ENCODE measurements at places on chromosomes 3 and 15. TPM values are rescaled to one million over a fixed set of nuclear protein-coding genes. Genes with fewer than 3 reads are reported as not detected.
A peak's percentile ranks its signal among the peaks of the same experiment; 100 is the strongest.

DNA sequence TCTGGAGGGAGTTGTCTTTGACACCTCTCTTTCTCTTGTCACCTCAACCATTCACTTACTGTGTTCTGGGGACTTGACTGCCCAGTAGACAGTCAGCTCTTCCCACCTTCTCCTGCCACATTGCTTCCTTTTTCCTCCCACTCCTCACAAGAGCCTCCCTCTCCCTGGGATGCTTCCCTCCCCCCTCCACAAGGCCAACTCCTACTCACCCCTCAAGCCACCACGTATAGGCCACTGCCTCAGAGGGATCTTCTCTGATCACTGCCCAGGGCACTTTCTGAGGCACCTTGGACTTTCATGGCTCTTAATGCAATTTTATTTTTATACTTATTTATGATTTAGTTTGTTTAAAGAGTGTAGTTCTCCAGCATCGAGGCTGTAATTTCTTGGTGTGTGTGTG, 23.2 kb downstream of the THSD4 start:
- DNase-seq: no peak

DNA sequence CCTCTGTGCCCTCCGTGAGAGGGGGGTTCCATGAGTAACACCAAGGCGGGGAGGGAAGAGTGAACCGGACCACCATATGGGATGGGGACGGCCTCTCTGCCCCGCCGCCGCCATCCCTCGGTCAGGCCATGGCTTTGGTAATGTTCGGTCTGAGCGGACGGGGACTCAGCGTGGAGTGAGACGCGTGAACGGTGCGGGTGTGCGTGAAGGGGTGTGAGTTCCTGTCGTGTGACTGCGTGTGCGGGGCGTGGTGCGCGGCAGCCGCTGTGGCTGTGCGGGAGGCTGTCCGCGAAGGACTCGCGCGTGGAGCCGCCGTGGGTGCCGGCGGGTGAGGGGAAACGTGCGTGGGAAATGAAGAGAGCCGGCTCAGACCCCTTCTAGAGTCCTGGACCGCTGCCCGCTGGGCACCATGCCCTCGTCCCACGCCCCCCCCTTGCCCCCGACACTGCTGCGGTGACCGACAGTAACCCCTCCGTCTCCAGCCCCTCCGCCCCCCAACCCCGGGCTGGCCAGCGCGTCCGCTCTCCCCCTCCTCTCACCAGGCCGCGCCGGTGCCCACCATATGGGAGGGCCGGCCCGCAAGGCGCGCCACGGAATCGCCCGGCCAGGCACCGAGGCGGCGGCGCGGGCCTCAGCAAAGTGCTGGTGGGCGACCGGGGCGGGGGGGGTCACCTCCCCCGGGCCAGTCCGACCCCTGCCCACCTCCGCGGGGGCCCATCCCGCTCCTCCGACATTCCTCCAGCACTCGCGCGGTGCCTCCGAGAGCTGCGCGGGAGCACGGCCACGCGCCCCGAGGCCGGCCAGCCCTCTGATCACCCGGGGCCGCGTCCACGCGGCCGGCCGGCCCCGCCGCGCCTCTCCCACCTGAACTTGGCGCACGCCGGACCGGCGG, 589 bp downstream of the KLF15 start:
- DNase-seq: no peak

SLC28A1 gene
- not detected for total RNA-seq

DNA sequence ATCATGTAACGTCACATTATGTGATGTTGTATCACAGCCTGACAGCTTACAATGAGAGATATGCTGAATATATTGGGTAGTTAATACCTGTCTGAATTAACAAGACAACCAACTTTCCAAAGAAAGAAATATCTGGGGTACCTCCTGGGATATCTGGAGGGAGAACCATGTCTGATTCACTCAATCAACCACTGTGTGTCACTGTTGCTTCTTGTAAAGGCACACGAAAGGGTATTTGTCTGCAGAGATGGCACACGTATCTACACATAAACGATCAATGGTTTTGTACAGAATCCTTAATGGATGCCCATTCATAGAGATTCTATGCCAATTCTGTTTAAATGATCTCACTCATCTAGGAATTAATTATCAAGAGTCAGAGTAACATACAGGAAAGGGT, 252.1 kb upstream of the TMCO5A start:
- DNase-seq: peak; percentile 29
